Posterior vena cava (tissue), 2 donors: ENCODE measurements at places on chromosomes 7 and 10. TPM values are rescaled to one million over a fixed set of nuclear protein-coding genes. Genes with fewer than 3 reads are reported as not detected.

DNA sequence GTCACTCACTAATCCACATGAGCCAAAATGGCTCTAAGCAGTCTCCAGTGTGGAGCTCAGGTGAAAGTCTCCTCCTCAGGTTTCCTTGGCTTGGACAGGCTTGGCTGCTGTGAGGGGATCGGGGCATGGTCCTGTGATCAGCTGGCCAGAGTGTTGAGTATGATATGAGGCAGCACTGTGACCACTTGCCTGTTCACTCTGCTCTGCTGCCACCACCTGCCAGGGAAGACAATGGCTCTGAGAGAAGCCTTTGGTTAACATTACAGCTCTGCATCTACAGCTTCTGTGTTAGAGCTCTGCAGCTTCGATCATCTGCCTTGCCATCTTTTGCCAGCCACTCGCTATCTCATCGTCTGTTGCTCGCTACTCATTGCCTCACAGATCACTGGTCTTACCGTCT, 20.1 kb upstream of the PTN start:
- no peak for DNase-seq

- no peak for DNase-seq
Observed at GRCh38 chr10:6103591-6103990, 14.8 kb downstream of the RBM17 start.

Gene PRPS1L1
- not detected for total RNA-seq

Gene SPOCK2
- 2.4 TPM for total RNA-seq

GRCh38 chr10:6071181-6072175, 9.3 kb upstream of the IL2RA start:
- peak; percentile 51 for DNase-seq

DNA sequence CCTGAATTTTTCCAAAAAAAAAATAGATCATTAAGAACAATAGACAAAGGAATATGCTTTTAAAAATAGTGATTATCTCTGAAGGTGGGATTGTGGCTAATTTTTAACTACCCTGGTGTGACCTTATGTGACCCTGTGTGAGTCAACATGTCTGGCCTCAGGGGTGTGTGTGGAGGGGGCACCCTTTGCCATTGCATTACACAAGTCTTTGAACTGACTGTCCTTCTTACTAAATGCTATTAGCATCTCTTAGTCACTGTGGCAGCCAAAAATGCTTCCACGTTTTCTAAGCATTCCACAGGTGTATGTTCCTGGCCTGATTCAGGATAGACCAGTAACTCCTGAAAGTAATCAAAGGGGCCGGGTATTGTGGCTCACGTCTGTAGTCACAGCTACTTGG, 175.4 kb downstream of the MGMT start:
- DNase-seq: no peak

Gene AGBL3
- total RNA-seq: 5.6 TPM

GRCh38 chr7:12287901-12288300, 76.8 kb downstream of the TMEM106B start:
- no peak for DNase-seq

DNA sequence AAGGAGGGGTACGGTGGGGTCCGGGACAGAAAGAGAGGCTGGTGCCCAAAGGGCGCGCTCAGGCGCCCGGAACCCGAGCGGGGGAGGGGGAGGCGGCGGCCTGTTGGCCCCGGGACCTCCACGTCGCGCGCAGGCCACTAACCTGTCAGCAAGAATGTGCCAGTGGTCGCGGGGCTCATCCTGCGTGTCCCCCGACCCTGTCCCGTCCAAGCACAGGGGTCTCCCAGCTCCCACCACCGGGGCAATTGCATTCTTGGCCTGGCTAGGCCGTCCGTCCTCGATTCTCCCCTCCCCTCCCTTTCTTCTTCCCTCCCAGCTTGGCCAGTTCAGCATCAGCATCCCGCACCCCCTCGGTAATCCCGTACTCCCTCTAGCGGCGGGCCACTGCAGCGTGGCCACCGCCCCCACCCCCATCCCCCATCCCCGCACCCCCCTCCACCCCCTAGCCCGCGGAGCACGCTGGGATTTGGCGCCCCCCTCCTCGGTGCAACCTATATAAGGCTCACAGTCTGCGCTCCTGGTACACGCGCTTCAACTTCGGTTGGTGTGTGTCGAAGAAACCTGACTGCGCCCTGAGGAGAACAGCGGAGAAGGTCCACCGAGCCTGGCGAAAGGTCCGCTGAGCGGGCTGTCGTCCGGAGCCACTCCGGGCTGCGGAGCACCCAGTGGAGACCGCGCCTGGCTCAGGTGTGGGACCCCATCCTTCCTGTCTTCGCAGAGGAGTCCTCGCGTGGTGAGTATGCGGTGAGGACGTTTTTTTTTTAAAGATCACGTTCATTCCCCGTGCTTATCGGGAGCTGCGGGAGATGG, at the start of gene SGCE:
TSS of gene SGCE (minus strand) at position 286 of the 810 bp plus-strand sequence. CDS start at position 251, 35 bp downstream.
- DNase-seq: peak; percentile 87

- DNase-seq: no peak
Observed at GRCh38 chr7:141675436-141676215, 26.3 kb downstream of the DENND11 start.

GRCh38 chr10:79287973-79288723, 59.1 kb upstream of the PPIF start:
- DNase-seq: no peak

GRCh38 chr7:32200646-32201045, 130.4 kb upstream of the PDE1C start:
- DNase-seq: no peak

DNA sequence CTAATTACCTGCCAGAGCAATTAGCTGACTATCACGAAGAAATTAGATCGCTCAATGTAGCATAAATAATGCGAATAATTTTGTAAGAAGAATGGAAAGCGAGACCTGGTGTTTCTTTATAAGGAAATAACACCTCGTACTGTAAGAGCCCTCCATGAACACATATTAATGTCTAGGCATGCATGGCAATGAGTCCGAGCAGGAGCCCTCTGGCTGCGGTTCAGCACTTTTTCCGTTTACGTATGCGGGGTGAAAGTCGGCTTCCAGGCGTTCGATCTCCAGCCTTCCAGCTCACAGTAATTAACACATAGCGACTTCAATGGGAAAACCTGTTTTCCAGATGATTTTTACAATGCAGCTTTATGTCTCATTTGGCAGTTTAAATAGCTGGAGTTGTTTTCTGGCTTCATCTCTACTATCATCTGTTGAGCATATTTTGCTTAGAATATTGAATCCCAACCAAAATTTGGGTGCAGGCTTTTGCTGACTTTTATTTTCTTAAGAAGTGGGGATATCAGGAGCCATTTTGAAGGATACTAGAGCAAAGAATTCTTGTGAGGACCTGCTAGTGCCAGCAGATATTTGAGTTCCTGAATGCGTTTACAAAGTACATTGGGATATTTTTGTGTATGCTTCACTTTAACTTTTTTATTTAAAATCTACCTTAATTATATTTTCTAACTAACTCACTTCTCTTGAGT, 7.2 kb upstream of the SP8 start:
- DNase-seq: no peak

DNA sequence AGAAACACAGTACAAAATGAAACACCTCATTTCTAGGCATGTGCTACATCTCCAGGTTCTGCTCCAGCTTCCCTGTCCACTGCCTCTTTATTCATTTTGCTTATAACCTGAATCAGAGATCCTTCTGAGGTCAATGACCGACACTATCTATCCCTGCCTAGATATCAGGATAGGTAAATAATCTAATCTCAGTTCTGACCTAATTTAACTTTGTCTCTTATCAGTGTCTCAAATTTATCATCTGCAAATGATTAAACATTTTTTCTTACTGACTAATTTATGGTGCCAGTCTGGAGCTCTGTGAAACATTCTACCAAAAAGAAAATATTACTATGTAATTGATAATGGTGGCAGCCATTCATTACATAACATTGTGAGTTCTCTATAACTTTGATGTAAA, 61.1 kb downstream of the SGCE start:
- DNase-seq: no peak

GRCh38 chr7:25646726-25647413, 418.6 kb upstream of the NPVF start:
- DNase-seq: no peak

- no peak for DNase-seq
Observed at GRCh38 chr10:20890009-20890408, 7.1 kb downstream of the NEBL start.

- DNase-seq: no peak
Observed at GRCh38 chr7:88922944-88923343, 127.4 kb upstream of the TEX47 start.

GRCh38 chr10:48455392-48456151, 149.1 kb downstream of the MAPK8 start:
- peak; percentile 76 for DNase-seq

DNA sequence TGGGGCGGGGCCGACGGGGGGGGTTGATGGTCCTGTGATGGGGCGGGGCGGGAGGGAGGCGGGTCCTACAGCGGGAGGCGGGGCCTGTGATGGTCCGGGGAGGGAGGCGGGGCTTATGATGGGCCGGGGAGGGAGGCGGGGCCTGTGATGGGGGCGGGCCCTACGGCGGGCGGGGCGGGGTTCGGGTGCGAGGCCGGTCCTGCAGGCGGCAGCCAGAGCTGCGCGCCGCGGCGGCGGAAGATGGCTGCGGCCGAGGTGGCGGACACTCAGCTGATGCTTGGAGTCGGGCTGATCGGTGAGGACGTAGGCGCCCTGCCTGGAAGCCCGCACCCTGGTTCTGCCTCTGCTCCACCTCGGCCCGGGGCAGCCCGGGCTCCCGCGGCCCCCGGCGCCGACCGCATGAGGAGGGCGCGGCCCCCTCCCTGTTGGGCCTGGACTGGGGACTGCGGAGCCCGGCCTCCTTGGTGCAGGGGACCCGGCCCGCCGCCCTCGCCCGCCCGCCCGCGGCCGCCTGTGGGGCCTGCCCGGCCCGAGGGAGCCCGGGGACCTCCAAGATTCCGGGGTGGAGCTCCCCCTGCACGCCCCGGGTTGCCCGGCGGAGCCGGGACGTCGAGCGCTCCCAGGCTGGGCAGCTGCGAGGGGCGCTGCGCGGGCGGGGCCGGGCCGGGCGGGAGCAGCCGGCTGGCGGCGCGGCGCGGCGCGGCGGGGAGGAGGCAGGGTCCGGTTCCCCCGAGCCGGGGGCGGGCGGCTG, at the start of gene DENND10:
TSS of gene DENND10 (plus strand) at position 211 of the 751 bp plus-strand sequence. CDS start at position 241, 30 bp downstream.
- peak; percentile 93 for DNase-seq

Gene ZP3
- 21.5 TPM for total RNA-seq

Gene IGFBP1
- not detected for total RNA-seq

- peak; percentile 90 for DNase-seq
Observed at GRCh38 chr10:11164803-11165590, 147.3 kb downstream of the CELF2 start.

Gene GHRHR
- 1.2 TPM for total RNA-seq

DNA sequence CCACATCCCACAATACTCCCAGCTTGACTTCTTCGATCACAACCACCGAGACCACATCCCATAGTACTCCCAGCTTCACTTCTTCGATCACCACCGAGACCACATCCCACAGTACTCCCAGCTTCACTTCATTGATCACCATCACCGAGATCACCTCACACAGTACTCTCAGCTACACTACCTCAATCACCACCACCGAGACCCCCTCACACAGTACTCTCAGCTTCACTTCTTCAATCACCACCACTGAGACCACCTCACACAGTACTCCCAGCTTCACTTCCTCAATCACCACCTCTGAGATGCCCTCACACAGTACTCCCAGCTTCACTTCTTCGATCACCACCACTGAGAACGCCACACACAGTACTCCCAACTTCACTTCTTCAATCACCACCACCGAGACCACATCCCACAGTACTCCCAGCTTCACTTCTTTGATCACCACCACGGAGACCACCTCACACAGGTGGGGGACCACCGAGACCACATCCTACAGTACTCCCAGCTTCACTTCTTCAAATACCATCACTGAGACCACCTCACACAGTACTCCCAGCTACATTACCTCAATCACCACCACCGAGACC, 8.6 kb downstream of the MUC3A start:
- DNase-seq: no peak

Gene DENND2A
- 26.4 TPM for total RNA-seq

DNA sequence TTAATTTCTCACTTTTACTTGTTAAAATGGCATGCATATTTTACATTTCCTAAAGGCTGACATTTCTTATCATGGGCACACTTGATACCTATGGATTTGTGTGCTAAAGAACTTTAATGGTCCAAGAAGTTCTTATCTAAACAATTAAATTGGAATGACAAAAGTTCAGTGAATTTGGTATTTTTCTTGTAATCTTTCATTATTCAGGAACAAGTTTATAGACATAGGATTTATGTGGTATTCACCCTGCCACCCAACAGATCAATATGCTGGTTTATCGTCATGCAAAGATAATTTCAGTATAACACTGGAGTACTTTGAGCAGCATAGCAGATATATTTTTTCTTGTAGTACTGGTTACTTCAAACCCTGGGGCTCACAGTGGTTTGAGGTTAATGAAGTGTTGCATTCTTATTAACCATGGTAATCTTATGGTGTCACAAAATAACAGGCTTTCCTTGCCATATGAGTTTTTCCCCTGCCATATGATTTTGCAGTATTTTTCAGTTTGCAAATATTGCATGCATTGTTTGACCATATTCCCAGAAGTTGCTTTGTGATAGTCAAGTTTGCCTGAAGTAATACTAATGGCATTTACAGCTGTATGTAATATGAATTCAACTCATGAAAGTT, 148.8 kb downstream of the PPP1R9A start:
- DNase-seq: no peak
